ENCODE measurements at places on chromosomes 3 and 15. TPM values are rescaled to one million over a fixed set of nuclear protein-coding genes. Genes with fewer than 3 reads are reported as not detected.

Gene KY
- 0.37 TPM for total RNA-seq

Gene IRAK2
- total RNA-seq, result 3.8 TPM

DNA sequence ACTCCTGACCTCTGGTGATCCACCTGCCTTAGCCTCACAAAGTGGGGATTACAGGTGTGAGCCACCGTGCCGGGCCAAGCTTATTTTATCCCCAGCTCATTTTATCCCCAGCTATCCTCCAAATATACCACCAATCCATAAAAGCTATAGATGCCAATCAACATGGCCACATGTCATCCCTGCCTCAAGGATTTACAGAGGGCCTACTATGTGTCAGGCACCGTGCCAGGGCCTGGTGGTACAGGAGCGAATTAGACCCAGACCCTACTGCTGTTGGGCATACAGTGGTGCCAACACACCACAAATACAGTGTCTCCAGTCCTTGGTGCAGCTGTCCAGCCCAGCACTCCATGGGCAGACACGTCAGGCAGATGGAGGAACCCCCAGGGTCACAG, 73.4 kb downstream of the SCN5A start:
- H3K4me1 ChIP-seq, result no peaks in the 10 kb centered on the region
- no peak overlapping the region for H3K27ac ChIP-seq
- H3K36me3 ChIP-seq, result no peaks in the 10 kb centered on the region
- no peak overlapping the region for H3K4me3 ChIP-seq
- DNase-seq, result peak; percentile 9
- no peaks in the 10 kb centered on the region for H3K27me3 ChIP-seq

- DNase-seq, result no peak
- no peaks in the 10 kb centered on the region for H3K27me3 ChIP-seq
- H3K27ac ChIP-seq, result no peak overlapping the region
- no peaks in the 10 kb centered on the region for H3K36me3 ChIP-seq
Measured at GRCh38 chr3:46565607-46566039, 479 bp downstream of the LRRC2 start.

DNA sequence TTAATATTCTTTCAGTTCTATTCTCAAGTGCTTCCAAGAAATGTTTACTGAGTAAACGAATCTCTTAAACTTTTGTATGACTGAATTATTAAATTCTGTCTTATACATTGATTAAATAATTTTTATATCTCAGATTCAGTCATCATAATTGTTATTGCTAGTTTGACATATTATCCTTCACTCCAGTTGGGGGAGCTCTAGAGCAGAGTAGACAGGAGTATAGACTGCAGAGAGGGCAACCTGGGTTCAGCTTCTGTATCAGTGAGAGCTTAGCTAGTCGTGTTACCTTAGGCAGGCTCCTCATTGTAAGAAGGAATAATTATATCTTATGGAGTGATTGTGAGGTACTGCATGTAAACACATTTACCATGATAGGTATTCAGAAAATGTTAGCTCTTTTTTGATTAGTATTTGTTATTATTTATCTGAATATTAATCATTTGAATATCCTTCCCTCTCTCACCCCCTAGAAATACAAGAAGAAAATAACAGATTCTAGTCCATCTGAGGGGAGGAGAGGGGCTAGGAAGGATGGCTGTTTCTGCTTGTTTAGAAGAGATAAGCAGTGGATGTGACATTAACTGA, 31.0 kb upstream of the ZCWPW2 start:
- no peaks in the 10 kb centered on the region for H3K36me3 ChIP-seq
- no peaks in the 10 kb centered on the region for H3K27me3 ChIP-seq
- H3K4me1 ChIP-seq, result no peaks in the 10 kb centered on the region

DNA sequence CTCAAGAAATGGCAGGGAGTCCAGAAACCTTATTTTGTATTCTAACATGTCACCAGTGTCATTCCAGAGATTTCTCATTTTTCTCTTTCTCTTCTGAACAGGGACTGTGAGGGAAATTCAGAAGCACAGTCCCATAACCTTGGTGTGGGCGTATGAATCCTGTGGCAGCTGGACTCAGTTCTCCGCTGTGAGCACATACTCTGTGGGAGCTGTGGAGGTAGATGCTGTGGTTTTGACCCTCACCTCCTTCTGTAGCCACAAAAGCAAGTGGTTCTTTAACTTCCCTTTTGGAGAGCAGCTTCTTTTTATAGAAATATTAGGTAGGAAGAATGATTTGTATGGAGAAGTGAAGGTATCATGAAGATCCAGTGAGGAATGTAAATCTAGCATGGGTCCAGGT, 13.4 kb downstream of the TMEM207 start:
- no peak overlapping the region for H3K27ac ChIP-seq
- no peaks in the 10 kb centered on the region for H3K4me1 ChIP-seq
- no peaks in the 10 kb centered on the region for H3K36me3 ChIP-seq
- no peak overlapping the region for H3K4me3 ChIP-seq

DNA sequence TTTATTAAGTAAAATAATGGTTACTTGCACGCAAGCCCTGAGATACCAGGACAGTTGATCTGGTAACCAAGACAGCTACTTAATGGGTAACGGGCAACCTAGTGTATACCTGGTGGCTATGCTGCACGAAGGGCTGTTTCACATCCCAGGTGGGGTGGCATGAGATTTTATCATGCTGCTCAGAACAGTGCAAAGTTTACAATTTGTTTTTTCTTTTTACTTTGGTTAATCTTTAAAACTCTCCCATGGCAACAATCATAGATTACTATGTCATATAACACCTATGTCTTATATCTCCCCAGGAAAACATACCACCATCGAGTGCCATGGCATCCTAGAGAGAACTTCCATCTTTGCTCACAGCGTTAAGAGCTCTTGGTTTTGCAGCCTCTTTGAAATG, 32.2 kb upstream of the SLC28A1 start:
- no peak overlapping the region for H3K27ac ChIP-seq
